Putamen (tissue), 1 donor: ENCODE measurements at places on chromosomes 13 and 19.

DNA sequence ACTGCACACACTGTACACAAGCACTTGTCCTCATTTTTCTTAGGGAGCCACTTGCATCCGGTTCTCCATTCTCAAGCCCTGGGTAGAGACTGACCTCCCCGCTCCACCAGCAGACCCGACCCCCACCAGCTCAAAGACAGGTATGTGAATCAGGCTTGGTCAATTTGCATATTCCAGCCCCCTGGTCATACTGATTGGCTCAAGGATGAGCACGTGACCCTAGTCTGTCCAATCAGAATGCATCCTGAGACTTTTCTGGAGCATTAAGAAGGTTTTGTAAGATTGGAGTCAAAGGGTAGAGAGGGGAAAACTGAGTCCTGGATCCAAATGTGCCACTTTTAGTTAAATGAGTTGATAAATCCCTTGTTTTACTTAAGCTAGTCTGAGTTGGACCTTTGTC, 34.1 kb downstream of the NOTCH3 start:
- no peak for DNase-seq

- no peak for DNase-seq
Observed at GRCh38 chr13:88248393-88248792, 577.2 kb downstream of the SLITRK5 start.

- no peak for DNase-seq
Observed at GRCh38 chr13:110233951-110234280, 73.0 kb downstream of the COL4A1 start.

- DNase-seq = no peak
Observed at GRCh38 chr13:71814806-71815360, 52.1 kb downstream of the DACH1 start.

DNA sequence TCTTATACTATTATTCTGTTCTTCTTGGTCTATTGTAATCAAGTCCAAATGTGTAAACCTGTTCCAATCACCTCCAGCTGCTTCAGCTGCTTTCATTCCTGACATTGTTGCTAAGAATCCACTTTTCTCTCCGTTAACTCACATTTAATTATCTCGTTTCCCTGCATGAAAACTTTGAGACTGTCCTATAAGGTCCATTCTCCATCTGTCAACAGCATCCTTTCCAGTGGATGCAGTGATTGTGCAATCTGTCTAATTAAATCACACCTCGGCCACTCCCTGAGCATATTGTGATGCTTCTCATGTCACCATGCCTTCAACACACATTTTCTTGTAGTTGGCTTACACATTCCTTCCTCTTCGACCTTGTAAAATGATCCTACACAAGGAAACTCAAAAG, 1626.9 kb upstream of the SLC10A2 start:
- no peak for DNase-seq

- peak; percentile 57 for DNase-seq
Observed at GRCh38 chr13:36736119-36736726, 62.4 kb downstream of the SERTM1 start.

DNA sequence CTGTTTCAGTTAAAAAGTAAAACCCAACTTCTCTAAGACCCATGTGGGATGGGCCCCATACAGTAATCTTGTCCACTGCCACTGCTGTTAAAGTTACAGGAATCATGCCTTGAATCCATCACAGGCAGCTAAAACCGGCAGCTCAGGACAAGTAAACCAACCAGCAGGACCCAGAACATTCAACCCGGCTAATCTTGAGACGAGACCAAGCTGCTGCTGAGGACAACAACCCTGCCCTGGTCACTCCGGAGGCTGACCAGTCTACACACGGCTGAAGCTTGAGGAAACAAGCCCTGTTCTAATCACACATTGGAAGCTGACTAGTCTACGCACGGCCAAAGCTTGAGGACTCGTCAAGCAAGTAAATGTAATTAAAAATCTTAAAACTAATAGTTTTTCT, 105.2 kb upstream of the ZNF492 start:
- DNase-seq = no peak

GRCh38 chr13:31699650-31700049, 39.7 kb upstream of the RXFP2 start:
- no peak for DNase-seq

DNA sequence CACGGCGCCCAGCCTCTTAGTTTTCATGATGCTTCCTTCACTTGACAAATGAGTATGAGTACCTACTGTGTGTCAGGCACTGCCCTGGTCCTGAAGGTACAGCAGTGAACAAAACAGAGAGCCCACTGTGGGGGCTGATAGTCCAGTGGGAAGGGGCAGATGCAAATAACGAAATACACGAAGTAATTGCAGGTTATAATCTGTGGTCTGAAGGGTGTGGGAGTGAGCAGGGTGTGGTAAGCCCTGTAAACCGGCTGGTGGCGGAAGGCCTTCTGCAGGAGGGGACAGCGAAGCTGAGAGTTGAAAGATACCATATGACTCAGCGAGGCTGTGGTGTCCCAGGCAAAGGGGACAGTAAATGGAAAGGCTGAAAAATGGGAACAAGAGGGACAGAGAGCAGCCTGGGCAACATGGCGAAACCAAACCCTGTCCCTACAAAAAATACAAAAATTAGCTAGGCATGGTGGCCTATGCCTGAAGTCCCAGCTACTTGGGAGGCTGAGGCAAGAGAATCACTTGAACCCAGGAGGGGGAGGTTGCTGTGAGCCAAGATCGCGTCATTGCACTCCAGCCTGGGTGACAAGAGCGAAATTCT, 60.5 kb downstream of the MAP4K1 start:
- no peak for DNase-seq
